ENCODE measurements at places on chromosomes 11 and 22.

- DNase-seq, result no peak
Measured at GRCh38 chr11:67301313-67301921, 1.9 kb upstream of the SSH3 start.

DNA sequence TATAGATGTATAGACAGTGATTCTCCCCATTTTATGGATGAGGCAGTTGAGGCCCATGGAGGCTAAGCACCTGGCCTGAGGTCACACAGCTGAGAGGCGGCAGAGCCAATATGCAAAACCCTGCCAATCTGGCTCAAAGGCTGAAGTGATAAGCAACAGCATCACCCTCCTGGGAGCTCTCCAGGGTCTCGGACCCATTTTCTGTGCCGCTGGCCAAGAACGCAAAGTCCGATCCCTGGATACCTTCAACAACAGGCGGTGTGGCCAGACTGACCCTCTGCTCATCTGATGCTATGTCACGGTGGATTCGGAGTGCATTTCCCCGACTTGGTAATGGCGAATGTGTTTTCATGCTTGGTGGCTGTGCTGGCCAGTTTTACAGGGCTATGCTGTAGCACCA, 595.0 kb downstream of the TBC1D22A start:
- DNase-seq, result no peak

DNA sequence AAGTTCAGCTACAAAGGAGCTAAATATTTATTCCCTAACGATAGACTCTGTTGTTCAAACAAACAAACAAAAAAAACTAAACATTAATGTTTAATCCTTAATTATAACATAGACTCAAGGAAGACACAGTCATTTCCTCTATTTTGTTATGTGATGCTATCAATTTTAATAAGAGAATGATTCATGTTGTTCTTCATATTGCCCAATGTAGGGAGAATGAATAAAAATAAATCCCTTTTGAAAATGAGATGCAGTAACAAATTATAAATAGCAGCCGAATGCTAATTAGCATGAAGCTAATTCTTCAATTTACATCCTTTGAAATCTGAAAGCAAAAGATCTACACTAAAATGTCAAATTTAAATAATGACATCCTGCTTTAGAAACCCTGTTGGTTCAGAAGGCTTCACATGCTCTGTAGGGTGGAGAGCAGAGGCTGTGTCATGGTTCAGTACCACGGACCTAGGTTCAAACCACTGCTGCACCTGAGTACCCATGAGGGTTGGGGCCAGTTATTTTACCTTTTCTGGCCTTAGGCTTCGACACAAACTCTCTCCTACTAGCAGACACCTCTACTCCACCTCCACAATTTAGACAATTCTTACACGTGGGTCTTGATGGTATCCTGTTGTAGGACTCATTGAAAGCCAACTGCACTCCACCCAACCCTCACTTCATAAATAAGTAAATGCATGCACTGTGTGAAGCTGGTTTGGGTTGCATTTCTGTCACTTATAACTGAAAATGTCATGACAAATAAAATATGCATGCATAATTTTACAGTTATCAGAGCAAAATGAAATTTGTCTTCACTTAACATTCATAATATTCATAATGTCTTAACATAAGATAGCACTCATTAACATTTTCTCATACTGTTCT, 89.0 kb downstream of the RRAS2 start:
- no peak for DNase-seq

DNA sequence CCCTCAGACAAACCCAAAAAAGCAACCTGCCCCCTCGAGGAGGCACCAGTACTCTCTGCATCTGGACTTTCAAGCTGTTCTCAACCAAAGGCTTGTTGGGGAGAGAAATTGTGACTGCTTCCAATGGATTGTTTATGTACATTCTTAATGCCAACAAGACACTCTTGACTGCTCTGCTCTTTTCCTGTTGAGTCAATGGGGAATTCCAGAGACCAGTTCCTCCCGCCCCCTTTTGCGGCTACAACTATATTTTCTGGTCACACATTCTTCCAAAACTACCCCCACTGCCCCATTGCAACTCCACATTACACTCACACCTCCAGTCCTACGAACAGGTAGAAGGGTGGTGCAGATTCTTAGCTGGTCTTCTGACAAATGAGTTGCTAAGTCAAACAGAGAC, 187.0 kb downstream of the DSCAML1 start:
- DNase-seq, result peak; percentile 4

DNA sequence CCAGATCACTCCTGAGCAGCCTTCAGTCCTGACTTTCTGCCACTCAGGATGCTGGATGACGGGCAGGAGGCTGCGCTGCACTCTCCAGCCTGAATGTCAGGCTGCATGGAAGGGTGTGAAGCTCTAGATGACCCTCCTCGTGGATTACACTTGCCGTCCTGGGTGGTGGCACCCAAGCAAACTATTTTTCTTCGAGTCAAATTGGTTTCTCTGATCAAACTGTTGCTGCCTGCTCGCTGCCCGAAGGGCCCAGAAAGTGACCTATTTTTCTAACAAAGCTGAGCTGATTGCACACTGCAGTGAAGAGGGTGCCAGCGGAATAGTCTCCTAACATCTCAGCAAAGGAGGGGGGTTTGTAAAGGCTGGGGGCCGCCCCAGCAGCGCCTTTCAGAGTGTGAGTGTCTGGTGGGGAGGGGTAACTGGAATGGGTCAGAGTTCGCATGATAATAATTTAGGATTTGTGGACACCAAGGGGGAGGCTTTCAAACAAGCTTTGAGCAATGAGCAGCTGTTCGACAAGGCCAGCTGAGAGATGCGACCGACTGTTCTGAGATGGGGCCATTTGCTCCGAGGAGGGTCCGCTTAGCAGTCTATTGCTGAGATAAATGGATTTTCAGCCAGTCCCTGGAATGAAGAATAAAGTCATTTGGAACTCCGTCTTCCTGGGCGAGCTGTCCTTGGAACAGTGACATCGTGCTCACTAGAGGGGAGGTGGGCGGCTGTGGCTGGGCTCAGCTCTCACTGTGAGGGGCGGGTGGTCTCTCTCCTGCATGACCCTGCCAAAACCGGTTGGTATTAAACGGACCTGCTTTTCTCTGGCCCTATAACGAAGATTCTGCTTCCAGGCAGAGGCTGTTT, 537.6 kb downstream of the BRD1 start:
- no peak for DNase-seq

DNA sequence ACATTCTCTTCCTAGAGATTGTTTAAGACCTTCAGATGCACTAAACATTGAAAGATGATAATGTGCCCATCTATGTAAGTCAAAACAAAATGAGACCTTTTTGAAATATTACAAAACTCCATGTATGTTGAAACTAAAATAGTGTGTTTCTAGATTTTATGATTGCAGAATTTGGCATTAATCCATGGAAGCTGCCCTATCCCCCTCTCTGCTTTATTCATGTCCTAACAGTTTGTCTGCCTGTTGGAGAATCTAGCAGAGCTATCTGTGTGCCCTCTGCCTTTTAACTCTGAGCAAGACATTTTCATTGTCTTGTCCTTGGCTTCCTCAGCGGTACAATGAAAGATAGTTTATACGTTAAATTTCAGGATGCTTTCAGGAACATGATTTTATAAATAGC, 105.5 kb downstream of the FAT3 start:
- DNase-seq, result no peak

DNA sequence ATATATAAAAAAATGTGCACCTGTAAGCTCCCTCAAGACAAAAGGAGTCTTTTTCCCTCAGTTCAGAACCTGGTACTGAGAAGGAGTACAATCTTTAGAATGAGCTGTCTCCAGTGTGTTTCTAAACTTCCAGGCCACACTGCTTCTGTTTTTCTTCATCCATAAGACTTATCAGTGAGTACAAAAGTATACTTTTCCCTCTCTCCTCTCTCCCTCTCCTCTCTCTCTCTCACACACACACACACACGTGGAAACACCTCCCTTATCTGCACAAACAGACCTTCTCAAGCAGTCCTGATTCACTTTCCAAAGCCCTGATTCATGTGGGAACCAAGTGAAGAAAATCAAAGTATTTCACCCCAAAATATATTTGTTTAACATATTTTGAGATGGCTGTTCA, 220.7 kb upstream of the UBASH3B start:
- no peak for DNase-seq

- no peak for DNase-seq
Measured at GRCh38 chr22:32199341-32199740, 5.5 kb downstream of the RFPL2 start.

DNA sequence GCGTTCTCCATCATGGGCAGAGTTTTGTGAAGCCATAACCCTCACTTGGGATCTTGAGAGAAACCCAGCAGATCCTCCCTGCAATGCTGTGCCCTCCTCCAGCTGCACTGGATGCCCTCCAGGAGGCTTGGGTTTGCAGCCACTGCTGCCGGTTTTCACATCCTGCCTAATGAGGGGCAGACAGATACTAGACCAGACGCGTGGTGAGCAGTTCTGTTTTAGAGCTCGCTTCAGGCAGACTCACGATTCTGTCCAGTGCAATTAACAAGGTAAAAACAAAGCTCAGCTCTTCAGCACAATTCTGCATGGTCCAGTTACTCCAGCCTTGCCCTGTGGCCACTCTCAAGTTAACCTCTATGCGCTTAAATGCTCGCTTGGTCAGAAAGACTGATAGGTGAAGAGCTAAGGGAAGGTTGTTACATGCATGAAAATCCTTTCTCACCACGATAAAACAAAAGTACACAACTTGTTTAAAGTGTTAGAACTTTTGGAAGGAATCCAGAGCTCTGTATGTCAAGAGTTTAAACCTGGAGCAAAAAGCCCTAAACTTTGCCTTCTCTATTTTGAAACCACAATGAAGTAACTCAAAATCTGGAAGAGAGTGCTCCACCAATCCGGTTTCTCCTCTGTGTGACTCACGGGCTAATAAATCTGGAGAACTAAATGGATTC, 292.3 kb upstream of the FAT3 start:
- DNase-seq, result no peak

- DNase-seq, result peak; percentile 86
Measured at GRCh38 chr11:103035791-103036434, 56.0 kb downstream of the DCUN1D5 start.

- no peak for DNase-seq
Measured at GRCh38 chr22:21012446-21013407, 2.2 kb upstream of the P2RX6 start.
